RWPE1 (cell line): ENCODE measurements at places on chromosomes 1 and 21.
A peak's percentile ranks its signal among the peaks of the same experiment; 100 is the strongest.

- DNase-seq, result no peak
These were observed 103.4 kb downstream of the VPS13D start for GRCh38 chr1:12333036-12333785.

DNA sequence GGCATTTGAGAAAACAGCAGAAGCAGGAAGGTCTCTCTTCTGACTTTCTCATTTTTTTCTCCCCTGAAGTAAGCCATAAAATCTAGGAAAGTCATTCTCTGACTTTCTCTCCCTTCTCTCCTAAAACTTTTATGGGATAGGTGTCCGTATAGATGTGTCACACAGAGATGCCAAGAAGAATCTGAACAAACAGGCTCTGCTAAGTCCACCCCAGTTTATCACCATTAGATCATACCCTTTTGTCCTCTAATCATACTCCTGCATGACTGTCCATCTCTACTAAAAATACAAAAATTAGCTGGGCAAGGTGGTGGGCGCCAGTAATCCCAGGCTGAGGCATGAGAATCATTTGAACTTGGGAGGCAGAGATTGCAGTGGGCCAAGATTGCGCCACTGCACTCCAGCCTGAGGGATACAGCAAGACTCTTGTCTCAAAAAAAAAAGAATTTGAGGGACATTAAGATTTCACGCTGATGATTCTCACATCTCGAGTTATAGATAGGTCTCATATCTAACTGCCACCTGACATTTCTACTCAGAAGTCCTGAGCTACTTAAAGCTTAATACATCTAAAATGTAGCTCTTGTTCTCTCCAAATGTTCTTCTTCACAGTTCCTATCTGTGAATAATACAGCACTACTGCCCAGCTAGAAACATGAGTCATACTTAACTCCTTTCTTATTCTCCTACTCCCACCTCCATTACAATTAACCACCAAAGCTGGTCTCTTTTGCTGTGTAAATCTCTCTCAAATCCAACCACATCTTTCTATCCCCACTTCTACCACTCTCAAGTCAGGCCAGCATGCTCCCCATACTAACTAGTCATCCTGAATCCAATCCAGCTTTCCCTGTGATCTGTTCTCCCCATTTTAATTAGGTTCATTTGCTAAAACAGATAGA, 47.7 kb downstream of the ZNF644 start:
- DNase-seq, result peak; percentile 47

DNA sequence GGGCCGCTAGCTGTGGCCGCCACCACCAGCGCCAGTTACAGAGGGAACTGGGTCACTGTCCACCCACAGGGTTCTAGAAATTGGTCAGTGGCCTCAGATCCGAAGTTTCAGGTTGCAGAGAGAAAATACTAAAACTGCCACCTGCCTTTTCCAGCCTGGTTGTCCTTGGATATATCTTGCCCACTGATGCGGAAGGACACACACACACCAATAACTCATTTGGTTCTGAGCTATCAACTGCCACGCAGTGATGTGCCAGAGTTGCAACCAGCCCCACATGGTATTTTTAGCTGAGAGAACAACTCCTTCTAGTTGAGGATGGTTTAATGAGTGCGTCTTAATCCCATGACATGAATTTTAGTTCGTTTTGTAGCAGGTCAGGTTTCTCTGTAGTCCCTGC, 68.1 kb downstream of the SH3BGR start:
- DNase-seq, result no peak

- DNase-seq, result no peak
These were observed 8.9 kb downstream of the C1orf115 start for GRCh38 chr1:220699044-220699443.

- no peak for DNase-seq
These were observed 19.6 kb downstream of the CCDC18 start for GRCh38 chr1:93200086-93200620.

DNA sequence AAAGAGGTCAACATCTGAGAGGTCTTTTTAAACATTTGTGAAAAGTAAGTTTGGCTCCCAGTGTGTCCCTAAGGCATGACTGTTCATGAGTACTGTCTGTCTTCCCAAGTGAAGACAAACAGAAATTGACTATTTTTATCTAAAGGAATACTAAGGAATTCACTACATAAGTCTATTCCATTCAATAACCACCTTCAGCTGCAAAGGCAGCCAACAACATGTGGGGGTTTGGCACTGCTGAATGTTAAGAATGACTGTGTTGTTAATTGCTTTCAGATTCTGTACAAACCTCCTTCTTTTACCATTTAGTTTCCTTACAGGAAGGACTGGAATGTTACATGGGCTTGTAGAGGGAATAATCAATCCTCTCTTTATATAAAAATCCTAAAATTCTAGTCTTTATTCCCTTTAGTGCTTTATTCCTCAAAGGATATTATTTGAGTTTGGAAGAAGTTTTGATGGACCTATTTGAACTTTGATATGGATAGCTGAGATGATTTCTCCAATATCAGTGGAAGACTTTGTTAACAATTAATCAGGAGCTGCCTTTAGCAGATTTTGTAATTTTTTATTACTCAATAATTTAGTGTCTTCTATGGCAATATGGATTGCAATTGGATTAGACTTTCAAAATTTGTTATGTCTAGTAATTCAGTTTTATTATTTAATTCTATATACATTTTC, 201.7 kb upstream of the CHRM3 start:
- DNase-seq, result no peak

GRCh38 chr1:156412653-156413321, 43.8 kb downstream of the RHBG start:
- no peak for DNase-seq

GRCh38 chr1:187384504-187384903, 555.8 kb downstream of the PLA2G4A start:
- DNase-seq, result no peak
